ENCODE measurements at places on chromosomes 1 and 21.
A peak's percentile ranks its signal among the peaks of the same experiment; 100 is the strongest.

DNA sequence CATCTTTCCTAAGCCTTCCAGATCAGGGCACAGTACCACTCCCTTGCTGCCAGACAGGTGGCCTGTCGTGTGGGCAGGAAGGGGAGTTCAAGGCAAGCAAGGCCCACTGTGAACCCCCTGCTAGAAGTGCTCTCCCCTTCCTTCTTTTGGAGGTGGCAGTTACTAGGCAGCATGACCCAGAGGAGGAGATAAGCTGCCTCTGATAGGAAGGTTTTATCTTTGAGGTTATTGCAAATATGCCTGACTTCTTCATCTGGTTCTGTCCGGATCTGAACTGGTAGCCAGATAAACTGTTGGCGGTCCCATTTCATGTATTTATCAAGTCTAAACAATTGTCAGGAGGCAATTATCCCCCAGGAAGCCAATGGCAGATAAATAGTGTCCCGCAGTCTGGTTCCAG, 198.2 kb upstream of the LMO4 start:
- no peak for DNase-seq

DNA sequence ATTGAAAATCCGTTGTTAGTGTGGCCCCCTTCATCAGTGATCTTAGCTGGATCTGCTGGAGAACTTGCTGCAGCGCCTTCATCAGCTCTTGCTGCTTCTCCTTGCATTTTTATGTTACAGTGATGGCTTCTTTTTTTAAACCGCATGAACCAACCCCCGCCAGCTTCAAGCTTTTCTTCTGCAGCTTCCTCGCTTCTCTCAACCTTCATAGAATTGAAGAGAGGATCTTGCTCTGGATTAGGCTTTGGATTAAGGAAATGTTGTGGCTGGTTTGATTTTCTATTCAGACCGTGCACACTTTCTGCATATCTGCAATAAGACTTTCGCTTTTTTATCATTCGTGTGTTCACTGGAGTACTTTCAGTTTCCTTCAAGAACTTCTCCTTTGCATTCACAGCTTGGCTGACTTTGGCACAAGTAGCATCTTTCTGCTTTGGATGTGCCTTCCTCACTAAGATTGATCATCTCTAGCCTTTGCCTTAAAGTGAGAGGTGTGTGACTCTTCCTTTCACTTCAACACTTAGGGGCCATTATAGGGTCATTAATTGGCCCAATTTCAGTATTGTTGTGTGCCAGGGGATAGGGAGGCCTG, 13.1 kb downstream of the RNF187 start:
- DNase-seq: no peak

- DNase-seq: no peak
Observed at GRCh38 chr1:113691184-113691583, 68.1 kb downstream of the PHTF1 start.

DNA sequence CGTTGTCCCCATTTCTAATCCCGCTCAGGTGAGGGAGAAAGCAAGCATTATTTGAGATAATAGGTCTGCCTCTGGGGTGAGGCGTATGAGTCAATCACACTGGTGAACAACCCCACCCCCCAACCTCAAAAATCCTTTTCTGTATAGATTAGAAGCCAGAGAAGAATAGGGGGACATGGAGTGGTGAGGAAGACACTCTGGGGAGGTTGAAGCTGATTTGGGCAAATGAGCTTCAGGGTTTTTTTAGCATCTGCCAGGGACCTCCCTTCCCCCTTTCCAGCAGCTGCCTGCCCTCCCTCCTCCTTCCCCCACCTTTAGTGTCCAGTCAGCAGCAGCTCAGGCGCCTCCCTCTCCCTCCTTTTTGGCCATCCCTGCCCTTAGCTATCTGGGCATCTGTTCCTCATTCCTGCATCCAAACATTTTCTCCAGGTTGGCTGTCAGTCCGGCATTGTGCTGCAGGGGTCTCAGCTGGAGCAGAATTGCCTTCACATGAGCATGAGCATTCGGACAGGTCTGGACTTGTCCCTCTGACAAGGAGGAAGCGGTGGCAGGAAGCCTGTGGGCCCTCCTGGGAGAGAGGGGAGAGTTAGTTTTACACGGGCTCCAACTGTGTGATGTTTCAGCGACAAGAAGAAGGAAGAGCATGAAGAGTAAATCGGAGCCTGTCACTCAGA, 30.8 kb upstream of the PTGFRN start:
- DNase-seq: peak; percentile 10

DNA sequence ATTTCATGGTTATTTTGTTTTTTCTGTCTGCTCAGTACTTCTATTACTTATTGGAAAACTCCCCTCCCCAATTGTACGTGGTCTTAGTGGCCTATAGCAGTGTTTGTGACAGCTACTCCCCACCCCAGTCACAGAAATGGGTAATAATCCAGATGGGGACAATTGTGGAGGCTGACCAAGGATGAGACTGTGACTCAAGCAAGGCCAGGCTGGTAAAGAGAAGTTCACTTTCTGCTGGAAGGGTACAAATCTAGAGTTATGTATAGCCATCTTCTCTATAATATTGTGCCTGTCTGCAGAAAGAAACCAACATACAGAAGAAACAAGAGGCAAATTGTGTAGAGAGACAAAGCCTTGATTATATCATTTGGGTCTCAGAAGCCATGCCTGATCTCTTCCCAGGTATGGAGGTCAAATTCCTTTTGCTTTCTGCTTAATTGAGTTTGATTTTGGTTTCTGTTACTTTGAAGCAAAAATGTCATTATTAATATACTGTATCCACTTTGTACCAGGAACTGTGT, 270.4 kb downstream of the HLX start:
- DNase-seq: no peak

DNA sequence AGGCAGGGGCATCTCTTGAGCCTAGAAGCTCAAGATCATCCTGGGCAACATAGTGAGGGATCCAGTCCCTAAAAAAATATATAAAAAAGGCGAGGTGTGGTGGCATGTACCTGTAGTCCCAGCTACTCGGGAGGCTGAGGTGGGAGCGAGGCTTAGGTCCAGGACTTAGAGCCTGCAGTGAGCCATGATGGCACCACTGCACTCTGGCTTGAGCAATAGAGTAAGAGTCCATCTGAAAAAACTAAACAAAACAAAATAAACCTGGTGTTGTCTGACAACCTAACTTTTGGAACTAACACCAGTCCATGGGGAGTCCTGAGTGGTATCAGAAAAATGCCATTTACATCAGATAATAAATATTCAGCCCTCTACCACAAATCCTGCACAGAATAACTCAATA, 110.1 kb upstream of the NRIP1 start:
- DNase-seq: no peak

GRCh38 chr1:75203415-75204277, 69.5 kb downstream of the LHX8 start:
- no peak for DNase-seq

DNA sequence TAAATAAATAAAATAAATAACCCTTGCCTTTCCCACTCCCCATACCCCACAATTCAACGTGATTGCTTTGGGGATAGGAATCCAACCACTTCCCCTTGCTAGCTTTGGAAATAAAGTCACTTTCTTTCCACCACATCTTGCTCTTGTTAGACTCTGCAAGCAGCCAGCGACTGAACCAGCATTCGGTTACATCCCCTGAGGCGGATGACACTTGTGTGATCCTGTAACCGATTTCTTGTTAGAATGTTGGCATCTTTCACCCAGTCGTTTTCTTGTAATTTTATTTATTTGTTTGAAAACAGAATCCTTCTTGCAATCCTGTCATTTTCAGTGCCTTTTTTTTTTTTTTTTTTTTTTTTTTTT, 1.6 kb upstream of the IFNGR2 start:
- no peak for DNase-seq

DNA sequence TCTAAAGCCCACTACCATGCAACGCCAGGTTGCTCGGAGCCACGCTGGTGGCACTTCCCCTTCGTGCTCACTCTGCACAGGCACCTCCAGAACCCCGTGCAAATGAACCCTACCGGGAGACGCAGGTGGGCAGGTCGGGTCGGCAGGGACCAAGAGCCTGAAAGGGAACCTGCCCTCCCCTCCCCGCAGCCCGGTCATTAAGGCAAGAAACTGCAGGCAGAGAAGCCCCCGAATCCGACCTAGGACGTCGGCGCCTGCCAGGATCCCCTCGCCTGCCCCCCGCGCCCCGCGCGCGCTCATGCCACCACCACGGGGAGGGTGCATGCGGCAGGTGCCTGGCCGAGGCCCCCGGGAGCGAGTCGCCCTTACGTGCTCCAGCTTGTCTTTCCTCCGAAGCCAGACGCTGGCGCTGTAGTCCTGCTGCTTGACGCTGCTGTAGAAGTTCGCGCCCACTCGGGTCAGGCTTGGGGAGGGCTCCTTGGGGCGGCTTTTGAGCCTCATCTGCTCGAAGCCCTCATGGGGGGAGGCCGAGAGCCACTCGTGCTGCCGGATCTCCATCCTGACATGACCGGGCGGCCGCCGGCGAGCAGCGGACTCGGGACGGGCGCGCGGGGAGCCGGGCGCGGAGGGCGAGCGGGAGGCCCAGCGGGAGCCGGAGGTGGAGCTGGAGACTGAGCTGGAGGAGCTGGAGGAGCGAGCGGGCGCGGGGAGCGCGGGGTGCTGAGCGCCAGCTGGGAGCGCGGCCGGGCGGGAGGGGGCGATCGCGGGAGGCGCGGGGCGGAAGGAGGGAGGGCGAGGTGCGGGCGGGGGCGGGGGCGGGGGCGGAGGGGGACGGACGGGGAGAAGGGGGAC, 552 bp downstream of the PLD5 start:
- DNase-seq: no peak

GRCh38 chr1:247548769-247549182, at the start of gene GCSAML:
Gene GCSAML (plus strand): TSS chr1:247549134. CDS start chr1:247549192, 58 bp downstream.
- DNase-seq: no peak

DNA sequence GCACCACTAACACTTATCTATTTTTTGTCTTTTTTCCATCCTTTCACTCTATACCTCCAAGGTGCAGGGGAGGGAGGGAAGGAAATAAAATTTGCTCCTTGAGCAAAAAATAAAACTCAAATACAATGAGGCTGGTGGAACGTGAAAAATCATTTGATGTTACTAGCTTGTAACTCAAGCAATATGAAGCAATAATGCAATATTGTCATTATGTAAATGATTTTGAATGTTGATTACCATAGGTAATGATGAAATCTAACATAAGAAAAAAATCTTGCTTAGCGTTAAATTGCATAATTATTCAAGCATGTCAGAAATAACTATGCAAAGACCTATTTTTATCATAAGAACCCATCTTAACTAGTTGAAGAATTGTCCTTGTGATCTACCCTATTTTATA, 277.7 kb downstream of the KCTD3 start:
- no peak for DNase-seq

- DNase-seq: no peak
Observed at GRCh38 chr1:228398741-228399461, 7.7 kb downstream of the TRIM11 start.

DNA sequence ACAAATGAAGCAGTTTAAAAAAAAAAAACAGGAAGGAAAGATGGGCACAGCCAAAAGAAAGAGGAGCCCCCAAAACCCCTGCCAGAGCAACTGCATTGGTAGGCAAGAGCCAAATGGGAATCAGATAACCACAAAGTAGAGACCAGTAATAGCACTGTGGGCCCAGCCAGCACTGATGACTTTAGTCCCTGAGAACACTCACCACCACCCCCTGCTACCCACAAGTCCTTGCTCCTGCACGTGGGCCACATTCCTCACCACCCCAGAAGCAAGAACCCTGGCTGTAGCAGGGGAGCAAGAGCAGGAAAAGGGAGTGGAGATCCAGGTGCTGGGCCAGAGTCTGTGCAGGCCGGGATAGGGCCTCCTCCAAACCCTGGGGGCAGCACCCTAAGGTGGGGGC, 86.1 kb downstream of the RRAGC start:
- no peak for DNase-seq

DNA sequence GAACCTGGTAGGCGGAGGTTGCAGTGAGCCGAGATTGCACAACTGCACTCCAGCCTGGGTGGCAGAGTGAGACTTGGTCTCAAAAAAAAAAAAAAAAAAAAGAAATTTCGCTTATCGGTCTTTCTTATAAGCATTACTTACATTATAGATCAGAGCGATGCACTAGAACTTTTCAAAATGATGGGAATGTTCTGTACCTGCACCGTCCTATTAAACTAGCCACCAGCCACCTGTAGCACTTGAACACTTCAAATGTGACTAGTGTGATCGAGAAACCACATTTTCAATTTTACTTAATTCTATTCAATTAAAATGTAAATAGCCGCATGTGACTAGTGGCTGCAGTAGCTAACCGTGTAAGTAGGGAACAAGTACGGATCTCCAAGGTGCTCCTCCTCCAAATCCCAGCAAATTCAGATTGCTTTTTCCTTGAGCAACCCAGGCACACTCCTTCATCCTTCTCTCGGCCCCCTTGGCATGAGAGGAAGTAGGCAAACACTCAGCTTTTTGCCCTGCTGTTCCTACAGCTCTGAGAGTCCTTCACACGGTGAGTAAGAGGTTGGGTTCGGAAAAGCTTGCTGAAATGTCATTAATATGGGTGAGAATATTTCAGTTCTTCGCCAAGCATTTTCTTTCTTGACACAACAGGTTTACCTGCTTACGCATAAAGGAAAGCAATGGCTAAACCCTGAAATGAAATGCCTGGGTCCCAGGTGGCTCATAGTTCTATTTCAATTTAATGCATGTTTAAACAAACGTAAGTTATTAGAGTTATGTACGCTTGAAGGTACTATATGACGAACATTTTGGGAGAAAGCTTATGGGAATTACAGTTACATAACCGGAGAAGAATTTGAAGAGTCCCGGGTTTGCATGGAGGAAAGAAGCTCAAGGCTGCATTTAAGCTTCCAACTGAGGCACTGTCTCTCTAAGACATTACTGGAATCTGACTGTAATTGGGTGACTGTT, 69.5 kb upstream of the HUNK start:
- no peak for DNase-seq

DNA sequence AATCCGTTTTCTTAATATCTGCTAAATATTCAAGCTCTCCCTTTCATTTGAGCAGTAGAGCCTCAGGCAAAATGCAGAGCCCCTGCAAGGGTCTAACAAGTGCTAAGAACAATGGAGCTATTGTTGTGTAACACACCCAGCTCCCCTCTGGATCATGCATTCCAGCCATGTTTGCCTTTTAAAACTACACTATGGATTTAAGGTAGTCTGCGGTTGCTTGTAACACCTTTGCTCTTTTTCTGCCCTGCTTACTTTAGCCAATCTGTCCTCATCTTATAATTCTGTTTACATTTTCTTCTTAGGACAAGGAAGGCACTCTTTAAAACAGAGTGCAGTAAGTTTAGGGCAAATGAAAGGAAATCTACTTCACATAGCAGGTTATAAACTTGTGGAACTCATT, 60.0 kb upstream of the C1orf105 start:
- DNase-seq: no peak

DNA sequence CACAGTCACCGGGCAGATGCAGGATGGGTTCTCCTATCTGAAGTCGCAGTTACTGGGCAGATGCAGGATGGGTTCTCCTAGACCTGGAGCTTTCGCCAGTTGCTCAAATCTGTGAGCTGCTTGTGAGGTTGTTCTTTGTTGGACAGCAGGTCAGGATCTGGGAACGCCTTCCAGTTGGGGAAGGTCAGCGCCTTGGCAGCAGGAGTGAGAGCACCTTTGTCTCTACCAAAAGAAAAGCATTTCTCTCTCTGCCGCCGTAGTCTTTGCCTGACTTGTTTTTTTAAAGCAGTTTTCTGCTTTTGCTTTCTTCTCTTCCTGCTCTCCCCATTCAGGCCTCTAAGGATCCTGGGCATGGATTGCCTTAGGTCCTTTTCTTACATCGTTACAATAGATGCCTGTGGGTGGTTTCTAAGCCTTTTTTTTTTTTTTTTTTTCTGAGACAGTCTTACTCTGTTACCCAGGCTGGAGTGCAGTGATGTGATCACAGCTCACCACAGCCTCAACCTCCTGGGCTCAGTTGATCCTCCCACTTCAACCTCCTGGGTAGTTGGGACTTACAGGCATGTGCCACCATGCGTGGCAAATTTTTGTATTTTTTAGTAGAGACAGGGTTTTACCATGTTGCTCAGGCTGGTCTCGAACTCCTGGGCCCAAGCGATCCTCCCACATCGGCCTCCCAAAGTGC, 15.7 kb downstream of the PEX14 start:
- no peak for DNase-seq

- DNase-seq: no peak
Observed at GRCh38 chr21:45438391-45439145, 33.6 kb downstream of the COL18A1 start.
